Effector memory CD4-positive, alpha-beta T cell (primary cell): ENCODE measurements at places on chromosomes 7 and 10.

DNA sequence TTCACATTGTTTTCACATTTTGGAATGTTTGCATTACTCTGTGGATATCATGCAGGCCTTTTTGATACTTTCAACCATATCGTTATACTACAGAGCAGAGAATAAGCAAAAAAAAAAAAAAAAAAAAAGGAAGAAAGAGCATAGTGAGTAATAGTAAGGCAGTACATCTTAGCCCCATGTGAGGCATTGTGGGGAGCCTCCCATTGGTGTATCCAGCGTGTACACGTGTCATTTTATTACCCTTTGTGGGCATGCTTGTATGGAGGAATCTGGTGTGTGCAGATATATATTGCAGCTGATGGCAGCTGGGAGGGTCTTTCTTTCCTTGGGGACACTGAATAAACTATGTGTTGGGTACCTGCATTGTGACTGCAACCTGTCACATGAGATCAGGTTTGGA is 19.6 kb downstream of the R3HCC1L start:
- H3K27me3 ChIP-seq = no peaks in the 10 kb centered on the region
- H3K4me3 ChIP-seq = no peak overlapping the region
- no peak overlapping the region for H3K27ac ChIP-seq
- H3K4me1 ChIP-seq = no peaks in the 10 kb centered on the region

DNA sequence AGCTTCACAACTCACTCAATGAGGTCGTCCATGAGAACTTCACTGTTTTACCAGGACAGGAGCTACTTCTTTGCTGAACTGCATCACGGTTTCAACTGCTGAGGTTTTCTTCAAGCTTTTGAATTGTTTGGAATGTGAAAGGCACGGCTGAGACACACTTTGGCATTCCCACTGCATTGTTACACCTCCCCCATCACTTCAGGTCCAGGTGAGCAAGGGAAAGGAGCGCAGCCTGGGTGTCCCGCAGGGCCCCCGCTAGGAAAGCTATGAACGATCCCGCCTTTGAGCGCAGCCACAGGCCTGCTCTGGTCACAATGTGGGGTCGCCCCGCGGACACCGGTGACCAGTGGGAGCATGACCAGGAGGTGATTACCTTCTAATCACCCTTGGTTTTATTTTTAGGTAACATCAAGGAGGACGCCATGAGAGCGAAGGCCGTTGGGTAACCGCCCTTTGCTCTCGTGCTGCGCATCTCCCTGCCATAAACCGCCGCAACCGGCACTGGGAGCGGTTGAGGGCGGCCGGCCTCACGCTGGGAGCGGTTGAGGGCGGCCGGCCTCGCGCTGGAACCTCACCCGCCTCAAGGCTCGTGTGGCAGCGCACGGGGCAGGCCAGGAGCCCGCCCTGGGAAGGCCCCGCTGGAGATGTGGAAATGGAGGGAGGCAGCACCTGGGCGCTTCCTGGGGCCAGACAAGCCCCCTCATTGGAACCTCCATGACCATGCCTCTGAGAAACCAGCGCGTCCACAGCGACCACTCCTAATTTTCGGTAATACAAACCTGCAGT is 50.9 kb upstream of the SGMS1 start:
- no peaks in the 10 kb centered on the region for H3K27me3 ChIP-seq
- H3K4me1 ChIP-seq = no peaks in the 10 kb centered on the region
- H3K36me3 ChIP-seq = no peaks in the 10 kb centered on the region
- no peak overlapping the region for H3K4me3 ChIP-seq
- DNase-seq = no peak
- H3K27ac ChIP-seq = no peak overlapping the region

- no peaks in the 10 kb centered on the region for H3K27me3 ChIP-seq
- H3K36me3 ChIP-seq = no peaks in the 10 kb centered on the region
- no peak overlapping the region for H3K27ac ChIP-seq
- no peak for DNase-seq
- H3K4me1 ChIP-seq = no peaks in the 10 kb centered on the region
- no peak overlapping the region for H3K4me3 ChIP-seq
Measured at GRCh38 chr10:48627984-48628609, 23.2 kb upstream of the ARHGAP22 start.

DNA sequence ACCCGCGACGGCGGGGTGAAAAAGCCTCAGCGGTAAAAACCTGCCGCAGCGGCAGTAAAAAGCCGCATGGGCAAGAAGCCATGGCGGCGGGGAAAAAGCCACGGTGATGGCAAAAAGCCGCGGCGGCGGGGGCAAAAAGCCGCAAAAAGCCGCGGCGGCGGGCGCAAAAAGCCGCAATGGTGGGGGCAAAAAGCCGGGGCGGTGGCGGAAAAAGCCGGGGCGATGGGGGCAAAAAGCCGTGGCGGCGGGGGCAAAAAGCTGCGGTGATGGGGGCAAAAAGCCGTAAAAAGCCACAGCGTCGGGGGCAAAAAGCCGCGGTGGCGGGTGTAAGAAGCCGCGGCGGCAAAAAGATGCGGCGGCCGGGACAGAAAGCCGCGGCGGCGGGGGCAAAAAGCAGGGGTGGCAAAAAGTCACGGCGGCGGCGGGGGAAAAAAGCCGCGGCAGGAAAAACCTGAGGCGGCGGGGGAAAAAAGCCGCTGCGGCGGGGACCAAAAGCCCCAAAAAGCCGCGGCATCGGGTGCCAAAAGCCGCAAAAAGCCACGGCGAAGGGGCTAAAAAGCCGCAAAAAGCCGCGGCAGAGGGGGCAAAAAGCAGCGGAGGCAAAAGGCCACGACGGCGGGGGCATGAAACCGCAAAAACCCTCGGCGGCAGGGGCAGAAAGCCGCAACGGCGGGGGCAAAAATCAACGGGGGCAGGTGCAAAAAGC is 488.5 kb downstream of the ZNF33B start:
- H3K36me3 ChIP-seq = no peaks in the 10 kb centered on the region
- no peaks in the 10 kb centered on the region for H3K4me1 ChIP-seq
- no peak overlapping the region for H3K4me3 ChIP-seq

GRCh38 chr10:62759599-62760175 is 44.8 kb upstream of the ADO start:
- H3K27me3 ChIP-seq = no peaks in the 10 kb centered on the region
- no peak for DNase-seq
- no peak overlapping the region for H3K27ac ChIP-seq
- peaks cover 9% of the 10 kb centered on the region for H3K4me1 ChIP-seq
